Stimulated activated CD8-positive, alpha-beta memory T cell treated with anti-CD3 and anti-CD28 coated beads, Interleukin-15, amount 100 ng/mL, for 1 hour (primary cell): ENCODE measurements at places on chromosomes 3 and 15.

- no peak for DNase-seq
Observed at GRCh38 chr3:37887062-37887461, 25.4 kb downstream of the CTDSPL start.

GRCh38 chr15:82641129-82641798 lies 5.9 kb downstream of the CPEB1 start:
- DNase-seq, result no peak

- DNase-seq, result no peak
Observed at GRCh38 chr15:71891026-71891425, 80.7 kb downstream of the NR2E3 start.

DNA sequence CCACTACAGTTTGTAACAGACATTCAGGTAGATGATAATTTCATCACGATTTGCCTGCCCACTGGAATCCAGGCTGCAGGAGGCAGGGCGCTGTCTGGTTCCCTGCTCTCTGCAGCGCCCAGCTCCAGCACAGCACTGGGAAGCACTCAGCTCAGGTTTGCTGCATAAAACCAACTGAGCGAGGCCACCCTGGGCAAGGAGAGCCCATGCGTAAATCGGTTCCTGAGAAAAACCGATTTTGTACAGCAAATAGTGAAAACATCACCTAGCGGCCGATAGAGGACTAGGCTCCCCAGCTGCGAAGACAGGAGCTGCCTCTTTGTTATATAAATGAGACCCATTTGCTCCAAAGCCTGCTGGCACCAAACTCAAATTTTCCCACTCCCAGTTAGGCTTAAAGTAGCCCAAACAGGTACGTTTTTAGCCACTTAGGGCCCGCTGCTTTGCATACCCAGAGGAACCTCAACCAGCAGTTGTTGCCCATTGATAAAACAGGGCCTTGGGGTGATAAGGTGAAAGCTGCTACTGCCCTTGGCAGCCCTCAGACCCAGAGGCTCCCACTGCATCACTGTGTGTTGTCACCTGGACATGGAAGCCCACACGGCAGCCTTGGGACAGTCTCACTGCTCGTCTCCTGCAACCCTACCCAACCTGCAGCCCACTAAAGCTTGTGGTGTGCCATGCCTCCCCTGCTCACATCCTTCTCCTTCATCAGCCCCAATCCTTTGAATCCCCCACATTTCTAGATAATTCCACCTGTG lies 47.5 kb downstream of the ALDH1L1 start:
- DNase-seq, result no peak

GRCh38 chr15:34883633-34884032 lies 85.9 kb downstream of the AQR start:
- DNase-seq, result no peak
